ENCODE measurements at places on chromosomes 4 and X.

DNA sequence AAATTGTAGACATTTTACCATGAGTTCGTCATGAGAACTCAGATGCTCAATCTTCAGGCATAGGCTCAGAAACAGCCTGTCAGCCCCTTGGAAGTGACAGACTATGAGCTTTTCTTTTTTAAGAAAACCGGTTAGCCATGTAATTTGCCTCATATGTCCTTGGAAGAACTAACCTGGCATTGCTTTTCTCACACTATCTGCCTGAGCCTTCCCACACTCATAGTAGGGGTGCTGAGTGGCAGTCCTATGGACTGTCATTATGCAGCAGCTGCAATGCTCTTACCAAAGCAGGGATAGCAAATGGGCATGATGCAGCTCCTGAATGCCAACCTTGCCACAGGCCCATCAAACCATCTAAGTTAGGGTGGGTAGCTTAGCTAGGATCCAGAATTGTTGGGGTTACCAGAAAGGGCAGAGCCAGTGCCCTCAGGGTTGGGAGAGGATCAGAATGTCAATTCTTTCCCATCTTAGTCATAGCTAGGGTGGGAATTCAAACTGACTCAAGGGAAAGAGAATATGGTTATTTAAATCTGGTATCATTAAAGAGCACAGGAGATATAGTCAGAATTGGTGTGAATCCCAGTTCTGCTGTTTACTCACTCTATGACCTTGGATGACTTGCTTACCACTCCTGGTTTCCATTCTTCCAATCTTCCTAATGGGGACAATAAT lies 230.6 kb upstream of the CPEB2 start:
- no peak for DNase-seq

DNA sequence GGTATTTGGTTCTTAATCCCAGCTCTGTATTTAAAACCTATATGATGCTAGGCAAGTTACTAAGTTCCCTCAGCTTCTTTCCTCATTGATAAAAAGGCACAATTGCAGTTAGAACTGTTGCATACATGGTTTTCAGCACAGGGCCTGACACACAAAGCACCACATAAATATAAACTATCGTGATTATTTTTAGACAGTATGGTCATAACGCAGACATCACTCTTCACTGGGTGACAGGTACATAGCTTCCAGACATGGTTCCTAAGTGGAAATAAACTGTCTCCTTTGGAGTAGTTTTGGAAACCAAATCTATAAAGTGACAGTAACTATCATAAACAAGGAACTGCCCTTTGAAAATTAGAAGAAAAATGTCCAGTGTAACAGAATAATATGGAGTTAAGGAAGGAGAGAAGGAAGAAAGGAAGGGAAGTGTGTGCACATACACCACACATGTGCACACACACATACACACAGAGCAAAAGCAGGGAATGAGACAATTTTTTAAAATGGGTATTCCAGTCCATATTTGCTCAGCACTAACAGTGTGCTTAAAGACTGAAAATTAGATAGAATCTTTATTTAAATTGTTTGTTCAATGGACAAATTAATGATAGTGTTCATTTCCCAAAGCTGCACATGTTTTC lies 12.5 kb upstream of the G3BP2 start:
- no peak for DNase-seq

DNA sequence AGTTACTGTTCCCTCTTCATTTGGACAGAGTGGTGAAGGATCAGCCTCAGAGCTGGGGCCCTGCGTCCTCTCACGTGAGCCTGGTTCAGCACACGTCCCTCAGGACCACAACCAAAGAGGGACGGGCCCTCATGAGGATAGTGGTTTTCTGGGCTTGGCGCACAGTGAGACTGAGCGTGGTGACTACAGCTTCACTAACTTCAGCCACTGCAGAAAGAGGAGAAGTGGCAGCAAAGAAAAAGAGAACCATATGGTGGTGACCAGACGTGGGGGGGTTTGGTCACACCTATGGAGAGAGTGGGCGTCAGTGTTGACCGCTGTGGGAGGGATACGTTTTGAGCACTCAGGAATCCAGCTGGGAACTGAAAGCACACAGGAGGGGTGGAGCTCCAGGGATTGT lies 21.8 kb upstream of the TNIP3 start:
- no peak for DNase-seq

GRCh38 chrX:134537179-134537955 lies 77.4 kb downstream of the HPRT1 start:
- no peak for DNase-seq

DNA sequence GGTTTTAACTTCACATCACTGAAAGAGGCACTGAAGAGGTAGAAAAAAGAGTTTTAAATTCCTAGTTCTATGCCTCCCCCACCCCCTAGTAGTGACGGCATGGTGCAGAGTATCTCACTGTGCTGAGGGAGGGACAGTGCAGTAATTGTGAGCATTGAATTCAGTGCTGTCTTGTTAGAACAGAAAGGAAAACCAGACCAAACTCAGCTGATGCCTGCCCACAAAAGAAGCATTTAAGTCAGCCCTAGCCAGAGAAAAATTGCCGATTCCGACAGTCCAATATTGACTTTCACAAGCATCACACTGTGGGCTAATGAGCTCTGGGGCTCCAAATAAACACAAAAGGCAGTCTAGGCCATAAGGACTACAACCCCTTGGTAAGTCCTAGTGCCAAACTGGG lies 417.7 kb downstream of the AR start:
- no peak for DNase-seq

GRCh38 chr4:71290074-71290473 lies 48.7 kb upstream of the SLC4A4 start:
- DNase-seq: no peak

DNA sequence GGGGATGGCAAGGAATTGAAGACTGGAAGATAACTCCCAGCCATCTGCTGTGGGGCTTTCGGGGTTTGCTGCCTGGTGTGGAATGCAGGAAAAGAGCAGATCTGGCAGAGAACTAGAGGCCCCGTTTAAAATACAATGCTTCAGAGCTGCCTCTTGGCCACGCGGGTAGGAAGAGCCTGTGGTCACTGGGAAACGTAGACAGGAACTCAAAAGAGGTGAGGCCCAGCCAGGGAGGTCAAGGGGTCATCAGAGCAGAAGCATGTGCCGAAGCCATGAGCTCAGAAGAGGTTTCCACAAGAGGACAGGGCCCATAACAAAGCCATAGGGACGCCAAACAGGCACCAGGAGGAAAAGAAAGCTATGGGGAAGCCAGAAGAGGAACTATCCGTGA lies 14.5 kb upstream of the STS start:
- no peak for DNase-seq

DNA sequence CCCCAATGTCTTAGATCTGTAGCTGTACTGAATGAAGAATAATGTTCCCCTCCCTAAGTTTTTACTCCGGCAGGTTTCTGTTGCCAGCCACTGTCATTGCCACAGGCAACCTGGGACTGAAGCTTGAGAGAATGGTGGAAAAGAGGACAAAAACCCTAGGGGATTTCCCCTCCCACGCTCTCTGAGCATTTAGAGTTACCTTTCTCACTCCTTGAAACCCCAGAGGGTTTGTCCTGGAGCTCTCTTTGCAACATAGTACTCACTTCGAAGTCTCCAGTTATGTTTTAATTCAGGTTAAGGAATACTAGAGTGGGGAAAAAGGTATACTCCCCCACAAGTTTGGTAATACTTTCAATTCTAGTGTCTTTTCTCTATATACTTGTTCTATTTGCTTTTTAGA lies 31.5 kb downstream of the F8 start:
- DNase-seq: no peak

DNA sequence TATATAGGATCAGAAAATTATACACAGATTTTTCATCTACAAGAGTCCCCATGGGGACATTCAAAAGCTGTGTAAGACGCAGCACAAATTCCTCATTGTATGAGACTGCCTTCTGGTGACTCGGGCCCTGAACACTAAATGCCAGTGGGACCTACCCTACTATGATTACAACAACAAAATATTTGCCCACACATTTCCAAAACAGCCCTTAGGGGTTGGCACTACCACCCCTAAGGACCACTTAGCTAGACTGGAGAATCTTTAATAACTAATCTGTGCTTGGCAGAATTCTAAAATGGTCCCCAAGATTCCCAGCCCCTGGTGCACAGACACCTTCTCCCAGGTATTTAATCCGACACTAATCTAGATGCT lies 29.1 kb downstream of the UCHL1 start:
- DNase-seq: no peak

- no peak for DNase-seq
These were observed 725.9 kb upstream of the GRID2 start for GRCh38 chr4:91577864-91578263.

- no peak for DNase-seq
These were observed 3.1 kb downstream of the TADA2B start for GRCh38 chr4:7045961-7046921.

DNA sequence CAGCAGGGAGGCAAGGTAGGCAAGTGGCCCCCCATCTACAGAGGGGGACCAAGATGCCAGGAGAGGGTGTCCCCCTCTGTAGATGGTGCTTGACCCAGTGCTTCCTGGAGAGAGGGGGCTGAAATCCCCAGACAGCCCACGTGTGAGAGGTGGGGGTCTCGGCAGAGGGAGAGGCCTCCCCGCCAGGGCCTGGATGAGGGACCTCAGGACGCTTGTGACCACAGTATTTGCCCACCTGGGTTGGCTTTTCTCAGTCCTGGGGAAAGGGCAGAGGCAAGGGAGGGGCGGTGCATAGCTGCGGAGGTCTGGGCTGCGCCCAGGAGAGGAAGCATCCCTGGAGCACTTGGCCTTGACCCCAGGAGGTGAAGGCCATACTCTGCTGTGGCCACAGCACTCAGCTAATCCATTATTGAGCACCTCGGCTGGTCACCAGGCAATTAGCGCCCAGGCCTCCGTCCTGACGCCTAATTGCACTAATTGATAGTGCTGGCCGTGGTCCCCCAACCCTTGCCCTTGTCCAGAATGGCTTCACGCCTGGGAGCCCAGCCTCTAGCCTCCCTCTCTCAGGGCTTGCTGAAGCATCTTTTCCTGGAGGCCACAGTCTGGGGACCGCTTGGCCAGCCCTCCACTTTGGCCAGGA lies 30.7 kb downstream of the HMX1 start:
- DNase-seq: no peak

DNA sequence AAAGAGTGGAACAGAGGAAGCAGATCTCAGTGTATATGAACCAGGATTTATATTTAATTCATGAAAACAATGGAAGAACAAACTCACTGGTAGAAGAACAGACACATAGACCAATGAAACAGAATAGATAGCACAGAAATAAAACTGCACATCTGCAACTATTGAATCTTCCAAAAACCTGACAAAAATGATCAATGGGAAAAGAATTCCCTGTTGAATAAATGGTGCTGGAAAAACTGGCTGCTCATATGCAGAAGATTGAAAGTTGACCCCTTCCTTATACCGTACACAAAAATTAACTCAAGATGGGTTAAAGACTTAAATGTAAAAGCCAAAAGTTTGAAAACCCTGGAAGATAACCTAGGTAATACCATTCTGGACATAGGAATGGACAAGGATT lies 391.0 kb downstream of the MAGEB5 start:
- no peak for DNase-seq

DNA sequence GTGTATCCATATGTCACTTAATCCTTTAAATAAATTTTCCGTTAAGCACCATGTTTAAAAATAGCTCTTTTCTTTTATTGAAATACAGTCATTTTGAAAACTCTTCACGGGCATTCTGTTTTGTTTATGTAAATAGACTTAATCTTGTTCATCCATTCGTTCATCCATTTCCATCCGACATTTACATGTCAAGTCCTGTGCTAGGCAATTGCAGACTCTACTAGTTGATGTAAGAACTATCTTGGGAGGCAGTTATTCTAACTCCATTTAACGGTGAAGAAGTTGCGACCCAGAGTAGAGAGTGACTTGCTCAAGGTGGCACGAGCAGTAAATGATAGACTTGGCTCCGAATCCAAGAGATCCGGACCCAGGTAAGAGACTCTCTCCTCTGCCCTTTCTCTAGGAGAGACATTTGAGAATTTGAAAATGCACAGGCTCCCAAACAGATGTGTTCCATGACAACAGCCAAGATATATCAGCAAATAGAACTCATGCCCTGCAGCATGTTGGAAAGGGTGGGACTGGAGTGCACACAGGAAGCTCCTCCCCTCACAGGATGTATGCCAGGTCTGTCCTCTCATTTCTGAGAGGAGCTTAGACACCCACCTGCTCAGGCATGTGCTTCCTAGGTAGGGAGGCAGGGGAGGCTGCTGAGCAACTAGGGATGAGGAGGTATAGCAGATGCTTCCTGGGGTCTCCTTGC lies 64.5 kb downstream of the DRD5 start:
- DNase-seq: no peak

- no peak for DNase-seq
These were observed 1568.7 kb downstream of the RPA4 start for GRCh38 chrX:98452456-98452855.

- DNase-seq: no peak
These were observed 303.5 kb downstream of the ANKRD50 start for GRCh38 chr4:124409044-124409443.

DNA sequence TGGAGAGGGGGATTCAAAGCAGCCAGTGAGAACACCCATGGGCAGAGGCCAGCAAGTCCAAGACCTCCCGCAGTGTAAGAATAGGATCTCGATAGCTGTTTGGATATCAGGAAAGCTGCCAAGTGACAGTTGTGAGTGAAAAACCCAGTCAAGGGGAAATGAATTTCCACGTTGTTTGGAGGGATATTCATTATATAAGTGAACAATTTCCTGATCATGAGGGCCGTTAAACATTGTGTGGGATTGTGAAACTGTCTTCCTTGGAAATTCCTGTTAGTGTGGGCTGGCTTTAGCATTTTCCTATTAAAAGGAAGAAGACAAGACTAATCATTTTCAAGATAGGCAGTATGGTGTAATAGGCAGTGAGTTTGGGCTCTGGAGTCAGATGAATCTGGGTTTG lies 15.0 kb downstream of the CLDN2 start:
- no peak for DNase-seq

DNA sequence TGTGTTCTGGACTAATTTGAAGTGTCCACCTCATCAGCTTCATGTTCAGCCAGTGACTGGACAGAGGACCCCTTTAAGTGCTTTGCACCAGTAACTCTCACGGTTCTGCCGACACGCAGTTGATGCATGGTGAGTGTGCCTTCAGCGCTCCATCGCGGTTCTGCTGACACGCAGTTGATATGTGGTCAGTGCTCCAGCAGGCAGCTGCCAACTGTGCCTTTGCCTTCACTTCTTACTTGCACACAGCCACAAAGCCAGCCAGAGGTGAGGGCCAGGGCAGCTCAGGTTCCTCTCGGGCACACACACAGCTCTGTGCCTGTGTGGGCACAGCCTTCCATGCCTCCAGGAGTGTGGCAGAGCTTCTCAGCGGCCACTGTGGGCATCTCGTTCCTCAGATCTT lies 12.4 kb downstream of the NKX1-1 start:
- DNase-seq: no peak

DNA sequence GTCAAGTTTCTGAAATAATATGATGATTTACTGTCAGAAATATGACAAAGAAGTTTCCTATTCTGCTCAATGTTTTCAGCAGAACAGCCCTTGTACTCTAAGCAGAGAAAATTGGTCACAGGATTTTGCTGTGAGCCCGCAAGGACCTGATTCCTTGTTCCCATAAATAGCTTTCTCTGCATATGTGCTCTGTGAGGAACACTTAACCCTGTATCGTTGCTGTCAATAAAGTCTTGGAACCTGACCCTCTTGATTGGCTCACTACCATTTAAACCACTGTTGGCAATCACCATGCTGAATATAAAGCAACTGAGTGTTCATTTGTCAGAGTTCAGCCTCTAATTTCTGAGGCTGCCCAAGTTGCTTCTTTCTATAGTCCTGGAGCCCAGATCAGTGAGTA lies 158.2 kb upstream of the NOCT start:
- no peak for DNase-seq

GRCh38 chr4:163484906-163485305 lies 9.6 kb upstream of the TMA16 start:
- no peak for DNase-seq

All from cerebellar nuclear complex (tissue), 1 donor.